ENCODE measurements at places on chromosomes 16 and 17.

GRCh38 chr17:41492771-41493170 is 3.1 kb upstream of the KRT36 start:
- no peak for DNase-seq

DNA sequence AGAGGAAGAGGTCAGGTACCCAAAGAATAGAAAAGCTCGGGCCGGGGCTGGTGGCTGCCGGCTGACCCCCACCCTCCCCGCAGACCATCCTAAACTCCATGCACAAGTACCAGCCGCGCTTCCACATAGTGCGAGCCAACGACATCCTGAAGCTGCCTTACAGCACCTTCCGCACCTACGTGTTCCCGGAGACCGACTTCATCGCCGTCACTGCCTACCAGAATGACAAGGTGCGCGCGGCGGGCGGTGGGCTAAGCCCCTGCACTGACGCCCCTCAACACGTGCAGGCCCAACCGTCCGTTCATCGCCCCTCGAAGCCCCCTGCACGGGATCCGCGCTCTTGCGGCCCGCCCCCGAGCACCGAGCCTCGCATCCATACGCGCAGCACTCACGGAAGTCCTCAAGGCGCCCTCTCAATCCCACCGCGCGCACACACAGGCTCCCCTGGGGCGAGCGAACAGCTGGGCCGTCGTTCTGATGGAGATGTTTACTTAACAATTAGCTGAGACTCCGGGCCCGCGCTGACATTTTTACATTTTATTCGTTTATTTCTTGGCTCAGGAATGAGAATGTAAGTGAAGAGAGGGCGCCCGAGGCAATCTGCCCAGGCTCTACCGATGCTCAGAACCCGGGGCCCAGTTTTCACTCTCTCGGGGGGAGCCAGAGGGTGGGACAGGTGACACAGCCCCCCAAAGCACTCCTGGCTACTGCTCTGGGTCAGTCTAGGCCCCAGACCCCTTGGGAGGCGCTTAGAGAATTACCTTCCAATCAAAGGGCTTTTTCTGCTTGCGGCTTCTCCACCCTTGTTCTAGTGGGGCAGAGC is 3.5 kb downstream of the TBX2 start:
- no peak for DNase-seq

GRCh38 chr16:71709229-71709781 is 15.2 kb downstream of the PHLPP2 start:
- DNase-seq: no peak

- DNase-seq: no peak
Observed at GRCh38 chr16:25635454-25635853, 56.3 kb upstream of the HS3ST4 start.

DNA sequence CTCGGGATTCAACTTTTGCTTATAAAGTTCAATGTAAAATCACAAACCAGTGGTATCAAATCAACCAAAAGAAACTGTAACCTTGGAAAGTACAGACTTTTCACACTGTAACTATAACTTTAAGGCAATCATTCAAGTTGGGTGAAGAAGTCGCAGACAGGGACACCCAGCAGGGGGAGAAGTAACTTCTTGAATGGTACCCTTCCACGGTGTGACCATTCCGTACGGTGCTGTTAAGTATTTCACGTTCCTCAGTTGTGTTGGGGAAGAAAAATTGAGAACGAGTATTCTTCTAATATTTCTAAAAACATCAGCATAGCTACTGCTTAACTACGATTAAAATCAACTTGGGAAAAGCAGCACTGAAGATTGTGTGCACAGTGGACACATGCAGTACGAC is 55.8 kb downstream of the MYH10 start:
- no peak for DNase-seq

DNA sequence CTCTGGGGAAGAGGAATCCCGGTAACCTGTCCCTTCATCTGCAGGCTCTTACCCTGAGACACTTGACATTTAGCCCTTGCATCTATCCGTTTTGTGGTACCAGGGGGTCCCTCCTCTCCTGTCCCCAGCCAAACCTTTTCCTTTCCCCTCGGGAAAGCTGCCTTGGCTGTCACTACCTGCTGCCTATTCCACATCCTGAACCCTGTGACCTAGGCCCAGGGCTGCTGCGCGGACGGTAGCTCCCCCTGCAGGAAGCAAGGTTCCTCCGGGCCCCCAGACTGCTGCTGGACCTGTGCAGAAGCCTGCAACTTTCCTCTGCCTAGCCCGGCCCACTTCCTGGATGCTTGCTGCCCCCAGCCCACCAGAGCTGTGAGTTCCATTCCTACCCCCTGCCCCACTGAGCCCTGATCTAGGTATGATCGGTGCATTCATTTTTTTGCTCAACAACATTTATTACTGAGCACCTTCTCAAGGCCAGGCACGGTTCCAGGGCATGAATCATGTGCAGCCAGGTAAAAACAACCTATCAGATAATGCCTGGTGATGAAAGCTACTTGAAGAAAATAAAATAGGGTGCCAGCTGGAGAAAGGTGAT is 10.5 kb upstream of the ALDOA start:
- DNase-seq: no peak

- no peak for DNase-seq
Observed at GRCh38 chr17:48611681-48612455, 1.1 kb upstream of the HOXB7 start.

GRCh38 chr16:67537270-67537635 is 8.6 kb downstream of the RIPOR1 start:
- no peak for DNase-seq

DNA sequence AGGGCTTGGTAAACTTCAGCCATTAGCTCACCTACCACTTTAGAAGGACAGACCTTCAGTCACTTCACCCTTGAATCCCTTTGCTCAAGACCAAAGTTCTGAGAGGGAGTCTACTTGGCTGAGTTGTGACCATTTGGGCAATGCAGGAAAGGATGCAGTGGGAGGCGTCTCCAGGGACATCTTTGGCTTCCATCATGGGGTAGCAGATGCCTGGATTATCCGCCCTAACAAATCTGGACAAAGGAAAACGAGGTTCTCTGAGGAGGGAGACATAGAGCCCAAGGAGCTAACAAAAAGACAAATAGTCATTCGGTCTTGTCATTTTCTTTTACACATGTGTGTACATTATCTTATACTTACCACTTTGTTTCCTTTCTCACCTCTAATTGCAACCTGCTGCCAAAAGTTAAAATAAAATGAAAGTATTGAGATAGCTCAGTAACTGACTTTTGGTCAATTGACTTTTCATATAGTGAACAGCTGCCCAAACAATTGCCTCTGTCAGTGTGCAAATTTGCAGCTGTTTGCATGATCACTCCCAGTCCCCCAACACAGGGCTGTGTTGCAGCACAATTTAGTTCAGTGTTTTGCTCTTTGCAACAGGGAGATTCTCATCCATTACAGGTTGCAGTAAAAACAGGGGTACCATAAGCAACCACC is 108.9 kb upstream of the EEF2KMT start:
- DNase-seq: no peak

- no peak for DNase-seq
Observed at GRCh38 chr17:80827646-80828643, 163.7 kb upstream of the CHMP6 start.

GRCh38 chr16:49899991-49900695 is 44.2 kb upstream of the ZNF423 start:
- no peak for DNase-seq

- no peak for DNase-seq
Observed at GRCh38 chr16:23902748-23903414, 67.1 kb downstream of the PRKCB start.

- DNase-seq: no peak
Observed at GRCh38 chr16:50068550-50068949, 2.8 kb downstream of the HEATR3 start.

DNA sequence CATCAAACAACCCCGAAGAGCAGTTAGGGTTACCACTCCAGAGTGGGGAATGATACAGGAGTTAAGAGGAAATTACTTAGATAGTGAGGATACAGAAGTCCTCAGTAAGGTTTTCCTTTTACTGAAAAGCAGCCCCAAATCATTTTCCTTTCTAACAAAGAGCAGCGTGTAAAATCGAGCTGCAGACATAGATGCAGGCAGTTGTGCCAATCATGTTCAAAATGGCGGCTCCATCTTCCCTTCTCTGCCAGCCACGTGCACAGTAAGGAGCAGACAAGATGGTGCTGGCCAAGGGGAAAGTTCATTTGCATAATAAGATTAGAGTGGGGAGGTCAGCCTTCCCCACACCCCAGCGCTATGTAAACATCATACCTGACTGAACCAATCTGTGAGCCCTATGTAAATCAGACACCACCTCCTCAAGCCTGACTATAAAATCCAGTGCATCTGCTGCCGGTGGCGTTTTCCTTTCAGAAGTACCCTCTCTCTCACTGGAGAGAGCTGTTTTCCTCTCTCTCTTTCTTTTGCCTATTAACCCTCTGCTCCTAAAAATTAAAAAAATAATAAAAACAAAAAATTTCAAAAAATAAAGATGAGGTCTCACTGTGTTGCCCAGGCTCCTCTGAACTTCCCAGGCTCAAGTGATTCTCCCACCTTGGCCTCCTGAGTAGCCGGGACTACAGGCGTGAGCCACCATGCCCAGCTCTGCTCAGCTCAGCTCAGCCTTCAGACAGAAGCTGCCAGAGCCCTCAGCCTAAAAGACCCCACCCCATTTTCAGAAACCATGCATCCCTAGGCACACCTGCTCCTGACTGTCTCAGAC is 2.6 kb upstream of the SRL start:
- DNase-seq: no peak

DNA sequence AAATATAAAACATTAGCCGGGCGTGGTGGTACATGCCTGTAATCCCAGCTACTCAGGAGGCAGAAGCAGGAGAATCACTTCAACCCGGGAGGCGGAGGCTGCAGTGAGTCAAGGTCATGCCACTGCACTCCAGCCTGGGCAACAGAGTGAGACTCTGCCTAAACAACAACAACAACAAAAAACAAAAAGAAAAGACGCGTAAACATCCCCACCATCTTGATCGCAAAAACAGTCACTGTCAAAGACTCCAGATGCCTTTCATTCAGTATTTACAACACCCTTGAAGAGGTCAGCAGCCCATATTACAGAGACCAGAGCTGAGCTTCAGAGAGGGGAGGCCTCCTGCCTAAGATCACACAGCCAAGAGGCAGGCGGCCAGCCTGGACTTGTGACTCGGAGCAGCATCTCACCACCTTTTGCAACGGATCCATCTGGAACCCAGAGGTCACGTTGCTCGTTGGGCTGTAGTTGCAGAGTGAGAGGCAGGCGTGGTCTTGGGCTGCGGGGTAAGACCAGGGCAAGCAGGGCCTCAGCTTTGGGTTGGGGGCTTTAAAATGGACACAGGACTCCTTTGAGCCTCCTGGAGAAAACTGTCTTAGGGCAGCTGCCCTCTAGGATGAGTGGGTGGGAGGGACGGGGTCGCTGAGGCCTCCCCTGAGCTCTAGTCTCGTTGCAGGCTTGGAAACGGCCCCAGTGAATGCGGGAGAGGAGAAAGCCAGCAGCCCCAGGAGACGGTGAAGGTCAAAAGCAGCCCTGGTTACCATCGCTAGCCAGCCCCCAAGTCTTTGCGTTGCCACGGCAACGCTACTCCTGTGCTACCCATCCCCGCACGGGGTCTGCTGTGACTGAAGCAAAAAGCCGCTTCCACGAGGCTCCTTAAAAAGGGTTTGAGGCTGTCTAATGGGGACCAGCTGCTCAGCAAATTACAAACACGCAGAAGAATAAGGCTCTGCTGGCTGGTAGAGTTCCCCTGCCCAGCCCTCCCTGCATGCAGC is 26.1 kb downstream of the LGALS3BP start:
- no peak for DNase-seq

DNA sequence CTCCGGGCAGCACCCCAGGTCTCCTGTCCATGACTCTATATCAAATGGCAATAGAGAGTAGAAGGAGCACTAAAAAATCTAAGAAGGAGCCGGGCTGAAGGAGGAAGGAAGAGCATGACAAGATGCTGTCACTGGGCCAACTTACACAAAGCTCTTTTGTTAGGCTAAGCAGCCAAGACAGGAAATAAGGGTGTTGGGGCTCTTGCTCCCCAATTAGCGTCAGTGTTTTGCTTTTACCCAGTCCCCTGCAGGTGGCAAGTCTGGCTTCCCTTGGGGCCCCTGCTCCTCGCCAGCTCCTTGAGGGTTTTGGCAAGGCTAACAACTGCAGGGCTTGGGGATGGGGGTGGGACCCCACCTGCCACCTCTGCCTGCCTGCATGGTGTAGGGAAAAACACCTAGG is 120.5 kb downstream of the CCT6B start:
- no peak for DNase-seq

- no peak for DNase-seq
Observed at GRCh38 chr16:57999971-58000705, at the start of gene ZNF319. Gene ZNF319, minus strand, starts transcription at chr16:58000672. Its CDS starts 2,407 bp downstream, at chr16:57998265.

DNA sequence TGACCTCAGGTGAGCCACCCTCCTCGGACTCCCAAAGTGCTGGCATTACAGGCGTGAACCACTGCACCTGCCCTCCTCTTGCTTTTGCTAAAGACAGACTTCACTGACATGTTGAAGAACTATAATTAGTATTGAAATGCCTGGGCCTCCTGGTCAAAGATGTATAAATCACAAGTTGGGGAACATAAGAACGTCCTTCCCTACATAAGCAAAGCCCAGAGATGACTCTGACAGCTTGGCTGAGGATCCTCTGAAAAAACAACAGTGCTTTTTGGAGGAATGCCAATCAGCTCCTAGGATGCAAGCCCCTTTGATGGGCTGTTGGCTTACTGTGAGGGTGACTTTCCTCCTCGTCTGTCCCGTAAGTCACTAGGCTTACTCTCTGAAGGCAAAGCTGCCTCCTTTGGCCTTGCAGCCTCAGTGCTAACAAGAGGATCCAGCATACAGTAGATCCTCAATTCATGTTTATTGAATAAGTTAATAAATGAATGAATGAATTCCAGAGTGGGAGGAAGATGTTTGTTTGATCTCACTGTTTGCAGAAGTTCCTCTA is 6.3 kb downstream of the APOH start:
- no peak for DNase-seq

DNA sequence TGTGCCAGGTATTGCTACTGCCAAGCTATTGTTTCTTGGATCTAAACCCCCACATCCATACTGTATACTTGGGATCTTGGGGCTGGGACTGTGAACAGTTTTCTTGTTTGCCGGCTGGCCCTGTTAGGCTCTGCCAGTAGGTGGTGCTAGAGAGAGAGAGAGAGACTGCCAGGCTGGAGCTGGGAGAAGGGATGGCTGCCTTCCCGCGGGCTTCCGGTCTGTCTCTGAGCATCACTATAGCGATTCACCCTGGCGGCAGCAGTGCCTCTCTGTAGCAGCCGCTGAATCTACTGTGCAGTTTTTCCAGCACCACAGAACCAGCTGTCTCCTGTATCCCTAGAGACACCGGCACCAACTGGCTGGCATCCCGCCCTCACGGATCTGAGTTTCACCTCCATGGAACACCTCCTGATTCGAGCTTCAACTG is 201.2 kb downstream of the UTP18 start:
- peak; percentile 20 for DNase-seq

GRCh38 chr16:68417711-68418301 is 30.5 kb downstream of the SMPD3 start:
- no peak for DNase-seq

Measured in CMK (cell line).